ENCODE measurements at places on chromosomes 11 and 22. TPM values are rescaled to one million over a fixed set of nuclear protein-coding genes. Genes with fewer than 3 reads are reported as not detected.

Gene OR4P4
- not detected for total RNA-seq

Gene CBLIF
- total RNA-seq: not detected

Gene APOBEC3G
- 9.7 TPM for total RNA-seq

Gene CYP2D6
- 0.89 TPM for total RNA-seq

Gene CEP57
- 40.8 TPM for total RNA-seq

DNA sequence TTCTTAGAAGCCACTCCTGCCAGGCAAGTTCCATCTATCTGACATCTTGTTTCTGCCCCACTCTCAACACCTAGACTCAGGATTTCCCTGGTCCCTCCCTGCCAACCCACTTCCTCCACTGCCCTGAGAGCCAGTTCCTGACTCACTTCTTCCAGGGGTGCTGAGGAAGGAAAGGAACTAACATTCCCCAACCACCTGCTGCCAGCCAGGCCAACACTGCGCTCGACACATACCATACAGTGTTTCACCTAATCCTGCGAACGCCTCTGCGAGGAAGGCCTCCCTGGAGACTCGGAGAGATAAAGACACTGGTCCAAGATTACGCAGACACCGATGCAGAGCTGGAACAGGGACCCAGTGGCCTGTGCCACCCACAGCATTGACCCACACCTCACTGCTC is 40.2 kb downstream of the MICAL3 start:
- no peak for DNase-seq

GRCh38 chr11:67649634-67650510 is 658 bp downstream of the ACY3 start:
- DNase-seq: peak; percentile 18

DNA sequence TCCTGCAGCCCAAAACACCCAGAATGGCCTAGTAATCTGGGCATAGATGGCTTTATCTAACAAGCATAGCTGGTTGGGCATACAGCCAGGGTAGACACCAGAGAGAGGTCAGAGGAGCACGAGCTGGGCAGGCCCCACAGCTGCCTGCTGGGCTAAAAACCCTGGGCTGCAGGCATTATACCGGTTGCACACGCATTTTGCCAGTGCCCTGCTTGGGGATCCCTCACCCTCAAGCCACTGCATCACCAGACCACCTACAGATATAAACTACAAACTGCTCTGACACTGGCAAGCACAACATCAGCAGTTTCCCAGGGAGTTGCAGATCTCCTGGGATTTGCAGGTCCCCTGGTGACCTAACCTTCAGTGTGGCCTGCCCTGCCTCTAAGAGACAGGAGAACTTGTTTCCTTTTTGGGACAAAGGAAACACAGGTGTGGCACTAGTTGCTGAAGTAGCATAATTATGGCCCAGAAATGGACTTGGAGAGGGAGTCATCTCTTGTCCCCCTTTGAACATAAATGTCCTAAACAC is 79.1 kb upstream of the SC5D start:
- no peak for DNase-seq

Gene SCO2
- total RNA-seq: 2.0 TPM

DNA sequence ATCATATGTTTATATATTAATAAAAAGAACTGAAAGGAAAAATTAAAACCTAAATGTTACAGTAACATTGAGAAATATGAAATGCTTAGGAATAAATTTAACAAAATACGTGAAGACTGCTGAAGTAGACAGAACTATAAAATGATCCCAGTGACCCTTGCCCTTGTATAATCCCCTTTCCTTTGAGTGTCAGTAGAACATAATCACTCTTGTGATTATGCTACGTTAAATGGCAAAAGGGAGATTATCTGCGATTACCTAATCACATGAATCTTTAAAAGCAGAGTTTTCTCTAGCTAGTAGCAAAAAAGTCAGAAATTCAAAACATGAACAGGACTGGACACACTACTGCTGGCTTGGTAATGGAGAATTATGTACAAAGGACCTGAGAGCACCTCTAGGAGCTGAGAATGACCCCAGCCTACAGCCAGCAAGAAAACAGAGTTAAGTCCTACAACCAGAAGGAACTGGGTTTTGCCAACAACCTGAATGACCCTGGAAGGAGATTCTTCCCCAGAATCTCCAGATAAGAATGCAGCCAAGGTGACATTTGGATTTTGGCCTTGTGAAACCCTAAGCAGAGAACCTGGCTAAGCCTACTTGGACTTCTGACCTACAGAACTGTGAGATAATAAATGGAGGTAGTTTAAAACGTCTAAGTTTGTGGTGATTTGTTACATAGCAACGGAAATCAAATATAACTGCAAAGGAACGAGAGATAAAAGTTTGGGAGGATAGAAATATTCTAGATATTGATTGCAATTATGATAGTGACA is 157.2 kb downstream of the ATG16L2 start:
- no peak for DNase-seq

GRCh38 chr11:17643506-17644405 is 75.6 kb upstream of the MYOD1 start:
- DNase-seq: no peak

Gene OR56A3
- total RNA-seq: not detected

DNA sequence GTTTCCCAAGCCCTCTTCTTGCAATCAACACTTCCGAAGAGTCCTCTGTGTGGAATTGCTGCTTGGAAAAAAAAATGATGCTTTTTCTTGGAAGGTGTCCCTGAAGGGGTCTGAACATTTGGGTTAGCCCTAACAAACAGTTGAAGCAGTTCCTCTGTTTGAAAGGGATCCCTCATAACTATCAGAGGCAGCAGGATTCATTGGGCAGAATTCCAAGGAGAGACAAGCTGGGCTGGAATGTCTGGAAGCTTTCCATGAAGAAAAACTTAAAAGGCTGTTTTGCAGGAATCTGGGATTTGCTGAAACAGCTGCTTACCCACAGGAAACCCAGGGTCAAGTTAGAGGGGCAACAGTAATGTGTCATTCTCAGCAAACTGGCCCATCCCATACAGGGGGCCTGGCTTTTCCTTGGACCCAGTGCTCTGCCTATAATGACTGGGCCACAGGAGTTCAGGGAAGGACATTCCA is 3.1 kb downstream of the CSNK2A3 start:
- peak; percentile 63 for DNase-seq

Data from renal cortical epithelial cell (primary cell).